ENCODE measurements at places on chromosomes 7 and 10.

- DNase-seq, result no peak
Measured at GRCh38 chr7:19455623-19456022, 253.2 kb downstream of the POLR1F start.

GRCh38 chr7:75696263-75697037 is 42.3 kb downstream of the HIP1 start:
- DNase-seq, result no peak

GRCh38 chr10:112887968-112888367 is 62.1 kb upstream of the TCF7L2 start:
- no peak for DNase-seq

GRCh38 chr7:11591055-11591633 is 240.9 kb downstream of the THSD7A start:
- no peak for DNase-seq

- DNase-seq, result no peak
Measured at GRCh38 chr10:15660990-15661389, 58.7 kb downstream of the ITGA8 start.

DNA sequence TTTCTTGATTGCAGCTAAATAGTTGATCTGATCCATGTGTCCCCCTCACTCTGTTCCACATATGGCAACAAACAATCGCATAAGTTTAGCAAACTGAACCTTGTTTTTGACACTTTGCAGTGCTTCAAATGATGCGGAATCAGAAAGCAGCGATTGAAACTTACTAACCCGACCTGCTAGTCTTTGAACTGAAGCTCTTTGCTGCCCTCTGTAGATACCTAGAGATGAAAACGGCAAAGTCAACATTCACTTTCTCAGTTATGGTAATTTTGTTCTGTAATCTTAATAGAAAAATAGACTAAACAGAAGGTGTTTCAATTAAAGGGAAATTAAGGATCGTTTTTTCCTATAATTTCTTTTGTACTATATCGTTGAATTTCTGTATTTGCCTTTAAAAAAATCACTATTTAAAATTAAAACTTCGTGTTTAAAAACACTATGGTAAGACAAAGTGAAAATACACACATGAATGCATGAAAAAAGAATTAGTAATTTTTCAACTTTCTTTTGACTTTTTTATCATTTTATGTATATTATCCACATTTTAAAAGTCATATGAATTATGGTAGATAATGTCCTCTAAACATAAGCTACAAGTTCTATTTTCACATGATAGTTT is 276.5 kb downstream of the MAGI2 start:
- no peak for DNase-seq

GRCh38 chr7:25002786-25003185 is 22.8 kb upstream of the OSBPL3 start:
- DNase-seq, result no peak

GRCh38 chr7:30510124-30511075 is 5.8 kb upstream of the GGCT start:
- DNase-seq, result peak; percentile 3

DNA sequence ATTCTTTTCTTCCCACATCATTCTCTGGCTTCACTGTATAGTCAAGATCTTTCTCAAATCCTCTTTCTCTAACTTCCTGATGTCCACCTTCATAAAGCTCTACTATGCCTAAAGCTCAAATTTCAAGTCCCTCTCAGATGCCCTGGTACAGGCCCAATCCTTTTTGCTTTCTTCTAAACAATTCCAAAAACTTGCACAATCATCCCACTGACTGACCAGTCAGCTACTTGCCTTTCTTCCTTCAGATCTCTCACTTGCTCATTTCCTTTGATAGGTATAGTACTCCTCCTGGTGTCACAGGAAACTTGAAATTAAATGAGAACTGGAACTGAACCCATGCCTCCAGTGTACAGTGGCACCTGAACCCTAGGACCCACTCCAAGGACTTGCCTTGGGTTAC is 18.2 kb downstream of the SEC31B start:
- no peak for DNase-seq

GRCh38 chr7:99419323-99420021 is 10.7 kb downstream of the BUD31 start:
- DNase-seq, result no peak

DNA sequence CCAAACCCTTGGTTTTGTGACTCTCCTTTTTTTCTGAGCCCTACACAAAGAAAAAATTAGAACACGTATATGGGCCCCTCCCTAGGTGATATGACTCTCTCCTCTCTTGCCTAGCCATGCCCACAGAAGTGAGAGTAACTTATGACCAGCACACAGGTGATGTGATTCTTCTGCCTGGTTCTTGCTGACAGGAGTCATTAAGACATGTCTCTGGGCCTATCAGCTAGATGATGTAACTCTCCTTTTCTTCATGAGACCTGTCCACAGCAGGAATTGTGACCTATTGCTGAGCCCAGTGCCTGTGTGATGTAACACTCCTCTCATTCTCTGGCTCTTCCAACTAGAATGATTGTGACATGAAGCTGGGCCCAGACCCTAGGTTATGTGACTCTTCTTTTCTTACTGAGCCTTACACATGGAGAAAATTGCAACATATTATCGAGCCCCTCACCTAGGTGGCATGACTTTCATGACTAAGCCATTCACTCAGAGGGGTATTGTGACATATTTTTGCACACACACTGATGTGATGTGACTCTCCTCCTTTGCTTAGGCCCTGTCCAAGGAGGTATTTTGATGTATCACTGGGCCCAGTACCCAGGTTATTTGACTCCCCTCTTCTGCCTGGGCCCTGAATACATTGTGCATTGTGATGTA is 31.4 kb upstream of the ZNF107 start:
- no peak for DNase-seq

DNA sequence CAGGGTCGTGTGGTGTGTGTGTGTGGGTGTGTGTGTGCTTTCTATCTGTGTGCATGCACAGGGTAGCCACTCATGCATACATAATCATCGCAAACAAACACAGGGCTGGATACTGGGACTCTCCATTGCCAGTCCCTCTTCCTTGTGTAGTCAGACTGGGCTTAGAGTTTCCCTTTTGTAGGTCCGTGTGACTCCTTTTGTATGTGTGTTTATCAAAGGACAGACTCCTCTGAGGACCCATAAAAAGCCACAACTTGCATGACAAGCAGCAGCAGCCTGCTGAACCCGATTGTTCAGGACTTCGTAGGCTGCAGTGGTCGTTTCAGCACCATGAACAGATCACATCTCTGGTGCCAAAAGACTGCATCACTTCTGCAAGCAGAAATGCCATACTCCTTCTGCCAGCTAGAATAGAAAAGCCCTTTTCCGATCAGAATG is 895 bp downstream of the VSTM2A start:
- no peak for DNase-seq

DNA sequence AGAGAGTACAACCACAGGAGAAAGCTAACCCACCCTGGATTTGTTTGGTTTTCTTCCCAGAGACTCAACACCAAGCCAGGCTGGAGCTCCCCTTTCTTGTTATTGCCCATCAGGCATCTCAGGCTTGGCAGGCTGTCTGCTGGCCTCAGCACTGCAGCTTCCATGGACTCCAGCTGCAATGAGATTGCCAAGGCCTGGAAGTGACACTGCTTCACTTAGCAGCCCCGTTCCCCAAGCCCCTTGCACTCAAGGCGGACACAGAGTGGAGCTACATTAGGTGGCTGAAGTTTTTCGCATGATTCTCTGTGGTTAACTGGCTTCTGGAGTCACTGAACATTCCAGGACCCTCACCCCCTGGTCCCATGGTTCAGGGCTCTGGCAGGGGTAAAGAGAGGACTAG is 163.1 kb upstream of the GDF10 start:
- DNase-seq, result no peak
